ENCODE measurements at places on chromosomes 5 and 9.

DNA sequence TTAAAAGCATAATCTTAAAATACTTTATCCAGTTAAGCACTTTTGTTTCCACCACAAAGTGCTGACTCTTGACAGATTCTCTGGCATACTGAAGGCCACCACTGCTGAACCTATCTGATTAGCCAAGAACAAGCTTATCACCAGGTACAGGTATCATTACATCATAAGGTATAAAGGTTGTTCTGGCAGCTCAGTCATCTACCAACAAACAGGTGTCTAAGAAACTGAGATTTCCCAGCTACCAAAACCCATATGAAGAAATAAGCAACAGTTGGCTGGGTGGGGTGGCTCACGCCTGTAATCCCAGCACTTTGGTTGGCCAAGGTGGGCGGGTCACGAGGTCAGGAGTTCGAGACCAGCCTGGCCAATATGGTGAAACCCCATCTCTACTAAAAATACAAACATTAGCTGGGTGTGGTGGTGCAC lies 5.0 kb downstream of the MTMR12 start:
- DNase-seq = no peak

- DNase-seq = no peak
These were observed 46.8 kb downstream of the TMEM245 start for GRCh38 chr9:109072821-109073435.

DNA sequence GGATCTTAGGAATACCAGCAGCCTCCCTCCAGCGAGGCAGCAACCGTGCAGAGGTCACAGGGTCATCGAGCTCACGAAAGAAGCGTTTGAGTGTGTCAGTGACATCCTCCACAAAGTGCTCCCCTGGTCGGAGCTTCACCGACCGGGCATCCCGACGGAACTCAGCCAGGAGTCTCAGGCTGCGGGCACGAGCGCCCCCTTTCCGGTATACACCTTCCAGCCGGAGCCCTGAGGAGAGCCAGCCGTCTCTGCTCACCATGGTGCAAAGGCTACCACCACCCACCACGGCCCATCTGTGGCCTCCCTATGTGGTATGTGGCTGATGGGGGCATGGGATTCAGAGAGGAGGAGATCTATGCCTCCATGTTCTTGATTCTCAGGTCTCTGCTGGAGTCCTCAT lies 10.8 kb upstream of the FCHSD1 start:
- DNase-seq = no peak

- no peak for DNase-seq
These were observed 80.6 kb downstream of the PAM start for GRCh38 chr5:102835717-102836116.

DNA sequence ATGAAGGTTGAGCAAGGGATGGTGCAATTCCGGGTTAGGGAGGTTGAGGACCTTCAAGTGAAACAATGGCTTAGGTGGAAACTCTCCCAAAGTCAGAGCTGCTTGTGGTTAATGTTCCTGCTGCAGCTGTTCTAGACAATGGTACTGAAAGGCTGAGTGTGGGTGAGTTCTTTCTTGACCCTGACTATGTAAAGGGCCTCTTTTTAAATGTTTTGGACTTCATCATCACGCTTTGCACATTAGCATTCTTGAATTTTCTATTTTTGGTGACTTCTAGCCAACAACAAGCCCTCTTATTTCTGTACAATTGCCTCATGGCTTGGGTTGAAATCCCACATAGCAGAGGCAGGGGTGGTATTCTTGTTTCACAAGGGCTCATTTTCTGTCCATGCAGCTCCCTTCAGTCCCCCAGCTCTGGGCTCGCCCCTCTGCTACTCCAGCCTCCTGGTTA lies 136.3 kb upstream of the ANKRD55 start:
- no peak for DNase-seq

GRCh38 chr5:169072233-169072632 lies 228.7 kb downstream of the SLIT3 start:
- DNase-seq = no peak

DNA sequence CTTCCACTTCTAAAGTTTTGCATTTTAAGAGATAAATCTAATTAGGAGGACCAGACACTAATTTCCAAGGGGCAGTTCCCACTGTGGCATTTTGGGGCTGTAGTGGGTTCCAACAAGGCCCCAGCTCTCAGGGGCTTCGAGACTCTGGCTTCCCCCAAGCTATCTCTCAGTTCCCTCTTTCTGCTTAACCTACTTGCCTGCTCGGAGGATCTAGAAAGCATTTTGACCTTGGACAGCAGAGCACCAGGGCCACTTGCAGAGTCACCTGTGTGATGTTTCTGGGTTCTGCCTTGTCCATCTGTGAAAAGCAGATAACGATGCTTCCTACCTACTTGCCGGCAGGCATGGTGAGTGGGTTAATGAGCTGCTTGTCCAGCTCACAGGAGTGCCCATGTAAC lies 175.4 kb downstream of the MED10 start:
- DNase-seq = no peak

- no peak for DNase-seq
These were observed 177.7 kb downstream of the NR2F1-AS1 start for GRCh38 chr5:93403141-93403928.

DNA sequence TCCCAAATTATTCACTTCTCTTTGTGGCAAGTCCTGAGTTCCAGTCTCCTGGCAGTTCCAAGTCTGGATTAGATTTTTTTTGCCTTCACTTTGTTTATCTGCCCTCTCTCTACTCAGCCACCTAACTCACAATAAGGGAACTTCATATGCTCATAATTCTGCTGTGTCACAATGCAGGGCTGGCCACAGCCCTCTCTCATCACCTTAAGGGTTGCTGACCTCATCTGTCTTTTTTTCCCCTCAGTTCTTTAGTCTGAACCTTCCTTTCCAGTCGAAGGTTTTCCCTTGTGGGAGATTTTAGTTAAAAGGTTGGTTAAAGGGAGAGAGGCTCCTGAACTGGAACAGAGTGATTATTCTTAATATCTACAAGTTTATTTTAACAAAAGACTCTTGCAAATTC lies 4.1 kb downstream of the BAG1 start:
- DNase-seq = no peak

DNA sequence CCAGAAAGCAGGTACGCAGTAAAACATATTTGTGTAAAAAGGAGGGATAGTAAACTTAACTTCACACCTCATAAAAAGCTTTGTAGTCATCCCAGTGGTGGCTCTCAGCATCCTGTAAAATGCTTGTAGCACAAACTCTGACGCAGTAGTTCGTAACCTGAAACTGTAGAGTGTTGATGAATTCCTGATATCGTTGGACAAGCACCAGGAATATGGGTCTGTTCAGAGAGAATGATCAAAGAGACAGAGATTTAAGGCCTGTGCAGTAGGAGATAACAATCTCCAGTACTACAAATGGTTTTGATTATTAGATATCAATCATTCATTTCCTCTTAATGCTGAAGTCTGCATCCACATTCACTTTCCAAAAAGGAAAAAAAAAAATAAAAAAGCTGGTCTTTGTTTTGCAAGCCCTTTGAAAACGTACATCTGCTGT lies 148.5 kb downstream of the KIAA0825 start:
- DNase-seq = no peak

- no peak for DNase-seq
These were observed 74.9 kb downstream of the GCNT4 start for GRCh38 chr5:74977471-74977870.

- DNase-seq = peak; percentile 86
These were observed 8.7 kb upstream of the SLC2A8 start for GRCh38 chr9:127388037-127388855.

DNA sequence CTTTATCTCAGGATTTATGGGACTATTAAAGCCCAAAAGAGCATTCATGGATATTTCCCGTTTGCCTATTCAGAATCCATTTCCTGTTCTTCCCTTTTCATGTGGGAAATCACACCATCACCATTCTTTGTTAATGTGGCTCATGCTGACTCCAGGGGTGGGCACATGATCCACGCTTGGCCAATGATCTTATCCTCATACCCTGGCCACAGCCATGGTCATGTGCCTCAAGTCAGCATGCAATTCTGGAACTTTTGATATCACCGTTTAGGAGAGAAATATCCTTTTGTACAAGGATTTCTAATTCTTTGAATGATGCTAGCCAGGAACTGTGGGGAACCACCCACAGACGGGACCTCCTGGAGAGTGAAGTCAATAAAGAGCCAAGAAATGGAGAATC lies 272.2 kb downstream of the PRELID2 start:
- no peak for DNase-seq

DNA sequence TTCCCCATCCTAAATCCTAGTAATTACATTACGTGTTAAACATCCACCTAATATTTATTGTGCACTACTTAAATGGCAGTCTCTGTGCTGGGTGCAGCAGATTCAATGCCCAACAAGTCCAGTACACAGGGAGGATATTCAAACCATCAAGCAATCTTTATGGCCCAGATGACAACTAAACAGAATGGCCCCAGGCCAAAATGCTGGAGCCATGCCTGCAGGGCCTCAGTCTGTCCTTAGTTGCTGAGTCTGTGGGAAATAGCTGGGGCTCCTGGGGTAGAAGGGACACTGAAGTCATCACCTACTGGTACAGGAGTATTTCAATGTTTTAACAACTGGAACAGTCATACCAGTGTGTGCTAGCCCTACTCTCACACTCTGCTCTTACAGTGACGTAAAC lies 153.5 kb downstream of the ZNF608 start:
- no peak for DNase-seq
